ENCODE measurements at places on chromosomes 1 and 21.

- DNase-seq: no peak
These were observed 3.6 kb downstream of the SLC16A4 start for GRCh38 chr1:110387048-110387754.

DNA sequence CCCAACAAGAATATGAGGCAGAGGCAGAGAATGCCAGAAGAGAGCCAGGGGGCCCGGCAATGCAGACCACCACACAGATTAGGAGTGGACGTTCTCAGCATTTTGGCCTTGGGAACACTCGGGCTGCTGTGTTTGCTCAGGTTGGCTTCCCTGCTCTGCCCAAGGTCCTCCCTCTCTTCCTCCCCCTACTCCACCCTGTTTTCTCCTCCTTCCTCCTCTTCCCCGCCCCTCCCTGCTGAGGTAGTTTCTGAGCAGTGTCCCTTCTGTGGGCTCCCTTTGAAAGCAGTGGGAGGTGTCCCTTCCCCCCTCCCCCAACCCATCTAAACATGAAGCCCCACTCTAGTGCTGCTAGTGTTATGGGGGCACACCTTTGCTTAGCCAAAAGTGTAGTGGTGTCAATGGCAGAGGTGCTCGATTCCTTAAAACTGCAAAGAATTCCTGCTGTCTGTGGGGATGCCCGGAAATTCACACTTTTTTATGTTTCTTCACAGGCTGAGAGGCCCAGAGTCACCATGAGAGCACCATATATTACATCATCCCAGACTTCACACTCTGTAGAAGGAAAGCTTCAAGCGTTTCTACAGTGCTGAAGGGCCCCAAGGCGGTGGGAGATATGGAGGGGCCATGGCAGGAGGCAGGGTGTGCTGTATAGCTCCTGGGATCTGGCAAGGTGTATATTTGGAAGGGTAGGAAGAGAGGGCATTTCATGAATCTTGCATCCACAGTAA is at the start of gene HHIPL2:
Gene HHIPL2, minus strand, starts transcription at position 161 of the 728 bp plus-strand sequence. Its CDS starts 60 bp downstream, at position 101.
- no peak for DNase-seq

DNA sequence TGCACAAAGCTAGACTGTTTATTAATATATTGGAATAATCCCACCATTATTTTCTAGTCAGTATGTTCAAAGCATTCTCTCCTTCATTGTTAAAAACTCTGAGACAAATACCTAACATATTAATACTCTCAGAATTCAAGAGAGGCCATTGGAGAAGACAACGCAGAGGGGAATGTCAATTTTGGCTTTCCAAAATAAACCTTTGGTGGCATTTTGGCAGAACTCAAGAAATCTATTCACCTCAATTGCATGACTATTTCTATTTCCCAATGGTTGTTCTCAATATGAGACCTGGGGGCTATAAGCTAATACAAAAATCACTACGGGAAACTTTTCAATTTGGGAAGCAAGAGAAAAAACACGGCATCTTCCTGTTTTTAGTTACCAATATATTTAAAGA is 58.5 kb downstream of the RUSC1 start:
- no peak for DNase-seq

- DNase-seq: no peak
These were observed 44.6 kb downstream of the WASF2 start for GRCh38 chr1:27445177-27445936.

DNA sequence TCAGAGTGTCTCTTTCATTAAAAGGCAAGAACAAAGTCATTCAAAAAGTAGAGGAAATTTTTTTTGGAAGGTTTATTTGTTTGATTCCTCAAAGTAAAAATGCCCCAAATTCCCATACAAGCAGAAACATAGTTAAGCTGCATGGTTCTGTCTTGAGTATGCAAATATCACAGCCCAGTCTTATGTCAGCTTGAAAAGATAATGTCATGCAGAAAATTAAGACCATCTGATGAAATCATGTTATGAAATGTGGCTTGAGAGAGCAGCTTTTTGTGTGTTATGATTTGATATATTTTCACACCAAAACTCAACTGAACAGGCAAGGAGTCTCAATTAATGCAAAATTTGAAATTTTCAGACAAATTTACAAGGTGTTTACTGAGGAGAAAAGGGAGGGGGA is 411.0 kb downstream of the LMO4 start:
- DNase-seq: no peak

DNA sequence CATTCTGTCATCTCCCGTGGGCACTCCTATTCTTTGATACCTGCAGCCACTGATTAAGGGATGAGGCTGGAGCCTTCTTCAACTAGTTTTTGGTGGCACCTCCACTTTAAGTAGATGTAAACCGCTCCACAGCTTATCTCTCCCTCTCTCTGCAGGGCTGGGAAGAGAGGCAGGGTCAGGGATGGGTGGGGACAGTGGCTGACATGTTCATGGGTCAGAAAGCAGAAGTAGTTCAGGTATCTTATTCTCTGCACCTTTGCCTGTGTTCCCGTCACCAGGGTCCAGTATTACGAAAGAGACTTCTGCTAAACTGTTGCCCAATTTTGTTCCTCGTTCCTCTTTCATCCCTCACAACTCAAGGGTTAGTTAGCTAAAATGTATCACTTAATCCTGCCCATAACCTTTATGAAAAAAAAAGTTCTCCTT is 51.7 kb upstream of the EDEM3 start:
- no peak for DNase-seq

DNA sequence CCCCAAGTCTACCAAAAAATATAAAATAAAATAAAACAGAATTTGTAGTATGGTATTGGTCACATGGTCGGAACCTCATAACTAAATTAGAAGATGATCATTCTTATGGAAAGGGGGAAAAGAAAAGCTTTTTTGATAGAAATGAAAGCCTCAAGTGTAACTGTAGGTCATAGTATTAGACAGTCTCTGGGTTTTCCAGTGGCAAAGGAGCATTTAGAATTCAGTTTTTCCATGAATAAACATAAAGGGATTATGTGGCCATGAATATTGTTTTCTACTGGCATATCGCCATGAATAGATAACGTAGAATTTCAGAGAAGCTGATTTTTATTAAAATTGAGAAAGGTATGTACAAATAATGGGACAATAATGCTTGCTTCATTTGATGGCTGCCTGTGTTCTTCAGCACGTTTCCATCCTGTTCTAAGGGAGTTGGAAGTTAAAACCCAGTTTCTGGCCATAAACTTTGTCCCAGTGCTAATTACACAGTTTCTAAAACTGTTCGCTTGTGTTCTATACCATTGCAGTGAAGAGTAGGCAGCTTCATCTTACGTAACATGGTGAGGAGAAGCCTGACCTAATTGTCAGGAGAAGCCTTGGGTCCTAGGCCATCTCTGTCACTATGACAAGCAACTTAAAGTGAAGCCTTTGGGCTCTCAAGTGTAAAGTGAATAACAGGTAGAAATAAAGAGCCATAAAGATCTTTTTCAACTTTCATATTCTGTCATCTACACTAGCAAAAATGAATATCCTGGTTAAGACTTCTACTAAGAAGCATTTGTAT is 70.5 kb upstream of the PGD start:
- DNase-seq: no peak

- DNase-seq: no peak
These were observed 142.3 kb downstream of the TRIM33 start for GRCh38 chr1:114368560-114369255.

- no peak for DNase-seq
These were observed 174.0 kb downstream of the TOMM20 start for GRCh38 chr1:234954613-234955012.

DNA sequence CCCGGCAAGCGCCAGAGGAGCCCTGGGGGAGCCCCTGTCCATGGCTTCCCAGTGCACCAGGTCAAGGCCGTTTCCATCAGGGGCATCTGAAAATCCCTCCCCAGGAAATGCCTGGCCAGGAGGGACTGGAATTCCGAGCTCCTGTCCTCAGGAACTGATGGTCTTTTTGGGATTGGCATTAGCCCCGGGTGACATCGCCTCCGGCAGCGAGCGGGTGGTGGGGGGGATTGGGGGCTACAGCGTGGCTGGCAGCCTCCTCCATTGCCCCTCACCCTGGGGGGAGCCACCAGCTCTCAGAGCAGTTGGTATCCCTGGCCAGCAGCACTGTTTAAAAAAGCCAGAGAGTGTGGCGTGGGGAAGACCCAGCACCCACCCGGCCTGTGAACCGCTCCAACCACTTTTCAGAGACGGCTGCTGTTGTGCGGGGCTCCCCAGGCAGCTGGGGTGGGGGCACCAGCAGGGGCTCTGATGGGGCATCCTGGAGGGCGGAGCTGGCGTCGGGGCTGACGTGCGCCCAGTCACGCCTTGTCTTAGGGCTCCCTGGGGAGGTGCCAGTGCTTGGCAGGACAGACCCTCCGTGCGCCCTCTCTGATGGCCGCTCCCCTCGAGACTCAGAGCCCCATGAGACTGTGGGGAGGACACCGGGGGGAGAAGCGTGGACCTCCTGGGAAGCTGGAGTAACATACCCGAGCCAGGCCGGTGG is 62.9 kb upstream of the TTC34 start:
- DNase-seq: no peak

- DNase-seq: no peak
These were observed 26.8 kb downstream of the EGLN1 start for GRCh38 chr1:231395076-231395997.

DNA sequence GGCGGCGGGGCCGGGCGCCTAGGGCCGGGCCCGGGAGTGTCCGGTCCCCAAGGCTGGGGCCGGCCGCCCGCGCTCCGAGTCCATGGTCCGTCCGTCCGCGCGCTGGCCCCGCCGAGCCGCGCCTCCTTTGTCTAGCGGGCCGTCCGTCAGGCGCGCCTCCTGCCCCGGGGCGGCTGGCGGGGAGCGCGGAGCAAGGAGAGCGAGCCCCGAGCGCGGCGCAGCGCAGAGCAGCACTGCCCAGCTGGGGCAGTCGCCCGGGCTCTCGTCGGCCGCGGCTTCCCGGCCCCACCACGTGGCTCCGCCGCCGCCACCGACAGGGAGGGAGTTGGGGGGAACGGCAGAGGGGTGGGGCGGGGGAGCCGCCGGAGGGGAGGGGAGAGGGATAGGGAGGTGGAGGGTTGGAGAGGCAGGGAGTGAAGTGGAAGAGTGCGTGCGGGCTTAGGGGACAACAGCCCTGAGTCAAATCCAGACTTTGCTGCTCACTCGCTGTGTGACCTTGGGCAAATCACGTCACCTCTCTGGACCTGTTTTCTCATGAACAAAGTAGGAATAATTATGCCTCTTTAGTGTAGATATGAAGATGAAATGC is at the start of gene NKAIN1:
Gene NKAIN1, minus strand, starts transcription at position 235 of the 589 bp plus-strand sequence. CDS start 340 bp downstream, outside the sequence.
- DNase-seq: no peak

DNA sequence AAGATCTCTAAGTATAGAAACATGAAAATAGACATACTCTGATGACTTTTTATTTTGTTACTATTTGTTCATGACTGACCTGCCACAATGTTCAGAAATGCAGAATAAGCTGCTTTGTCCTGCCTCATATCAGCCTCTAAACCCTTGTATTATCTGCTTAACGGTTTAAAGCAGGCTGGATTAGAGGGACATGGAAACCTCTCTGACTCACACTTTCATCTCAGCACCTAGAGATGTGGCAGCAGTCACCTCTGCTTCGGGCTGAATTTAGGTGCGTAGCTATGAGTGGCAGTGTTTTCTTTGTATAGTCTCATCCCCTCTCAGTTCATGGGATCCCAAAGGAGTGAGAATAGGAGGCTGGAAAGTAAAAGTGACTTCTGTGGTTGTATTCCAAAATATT is 255.4 kb downstream of the RGS7 start:
- no peak for DNase-seq

DNA sequence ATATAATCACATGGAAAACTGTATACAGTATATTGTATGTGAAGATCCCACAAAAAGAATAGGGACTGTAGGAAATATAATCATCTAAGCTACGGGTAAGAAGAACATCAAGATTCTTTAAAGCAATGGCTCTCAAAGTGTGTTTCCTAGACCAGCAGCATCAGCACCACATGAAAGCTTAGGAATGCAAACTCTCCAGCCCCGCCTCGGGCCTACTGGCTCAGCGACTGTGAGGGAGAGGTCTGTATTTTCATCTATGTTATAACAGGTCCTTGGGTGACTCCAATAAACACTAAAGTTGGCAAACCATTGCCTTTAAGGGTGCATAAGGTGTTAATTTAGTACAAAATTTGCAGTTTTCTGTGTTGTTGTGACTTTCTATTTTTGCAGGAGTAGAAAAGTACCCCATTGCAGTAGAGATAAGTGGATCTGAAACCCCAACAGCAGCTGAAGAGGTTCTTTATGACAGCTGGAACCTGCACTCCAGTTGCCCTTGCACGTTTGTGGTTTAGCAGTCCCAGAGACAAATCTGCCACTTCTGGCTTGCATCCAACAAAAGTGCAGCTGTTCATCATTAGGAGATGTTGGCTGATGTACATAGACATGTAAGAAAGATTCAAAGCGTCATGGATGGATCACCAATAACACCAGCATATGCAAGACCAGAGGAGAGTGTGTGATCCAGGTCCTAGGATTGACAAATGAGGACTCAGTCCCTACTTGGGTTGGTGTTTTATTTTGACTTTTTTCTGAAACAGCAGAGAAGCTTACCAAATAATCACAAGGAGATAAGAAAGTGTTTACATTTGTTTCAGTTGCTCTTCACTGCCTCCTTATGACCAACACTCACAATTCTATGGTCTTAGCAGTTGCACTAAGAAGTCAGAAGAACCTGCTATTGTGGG is 15.9 kb upstream of the IFNAR1 start:
- no peak for DNase-seq

- DNase-seq: no peak
These were observed 491 bp downstream of the PER3 start for GRCh38 chr1:7784492-7785071.

DNA sequence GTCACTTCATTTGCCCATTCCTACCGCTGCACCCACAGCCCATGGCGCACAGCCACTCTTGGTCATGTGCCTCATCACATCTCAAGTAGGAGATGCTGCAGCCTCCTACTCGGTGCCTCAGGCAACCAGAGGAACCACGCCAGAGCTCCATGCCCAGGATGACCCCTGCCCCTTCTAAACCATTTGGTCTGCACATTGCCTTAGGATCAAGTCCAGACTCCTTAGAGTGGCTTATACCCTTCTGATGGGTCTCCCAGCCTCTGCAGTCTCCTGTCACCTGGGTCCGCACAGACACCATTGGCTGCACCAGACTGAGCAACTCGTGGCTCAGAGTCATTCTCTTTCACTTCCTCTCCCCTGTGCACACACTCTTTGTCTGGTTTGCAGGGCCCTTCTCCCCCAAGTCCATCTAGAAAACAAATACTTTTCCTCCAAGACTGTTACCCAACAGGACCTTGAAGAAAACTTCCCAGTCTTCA is 2.2 kb upstream of the ADORA3 start:
- no peak for DNase-seq

DNA sequence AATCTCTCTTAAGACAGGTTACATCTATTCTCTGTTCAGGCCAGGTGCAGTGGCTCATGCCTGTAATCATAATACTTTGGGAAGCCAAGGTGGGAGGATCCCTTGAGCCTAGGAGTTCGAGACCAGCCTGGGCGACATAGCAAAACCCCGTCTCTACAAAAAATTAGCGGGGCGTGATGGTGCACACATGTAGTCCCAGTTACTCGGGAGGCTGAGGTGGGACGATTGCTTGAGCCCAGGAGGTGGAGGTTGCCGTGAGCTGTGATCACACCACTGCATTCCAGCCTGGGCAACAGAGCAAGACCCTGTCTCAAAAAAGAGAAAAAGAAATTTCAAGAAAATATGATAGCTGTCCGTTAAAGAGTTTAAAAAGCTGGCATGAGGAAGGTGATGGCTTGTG is 43.0 kb downstream of the UBE4B start:
- DNase-seq: no peak

GRCh38 chr1:81345110-81345509 is 455.6 kb upstream of the ADGRL2 start:
- no peak for DNase-seq

- DNase-seq: no peak
These were observed 67.3 kb downstream of the VAV3 start for GRCh38 chr1:107897438-107898345.

Measured in activated gamma-delta T cell treated with Interleukin-2 at 50 U/mL for 16 hours (primary cell).